ENCODE measurements at places on chromosomes 16 and 17.

GRCh38 chr17:28204751-28205150 lies 114.2 kb upstream of the TMEM97 start:
- DNase-seq: no peak

DNA sequence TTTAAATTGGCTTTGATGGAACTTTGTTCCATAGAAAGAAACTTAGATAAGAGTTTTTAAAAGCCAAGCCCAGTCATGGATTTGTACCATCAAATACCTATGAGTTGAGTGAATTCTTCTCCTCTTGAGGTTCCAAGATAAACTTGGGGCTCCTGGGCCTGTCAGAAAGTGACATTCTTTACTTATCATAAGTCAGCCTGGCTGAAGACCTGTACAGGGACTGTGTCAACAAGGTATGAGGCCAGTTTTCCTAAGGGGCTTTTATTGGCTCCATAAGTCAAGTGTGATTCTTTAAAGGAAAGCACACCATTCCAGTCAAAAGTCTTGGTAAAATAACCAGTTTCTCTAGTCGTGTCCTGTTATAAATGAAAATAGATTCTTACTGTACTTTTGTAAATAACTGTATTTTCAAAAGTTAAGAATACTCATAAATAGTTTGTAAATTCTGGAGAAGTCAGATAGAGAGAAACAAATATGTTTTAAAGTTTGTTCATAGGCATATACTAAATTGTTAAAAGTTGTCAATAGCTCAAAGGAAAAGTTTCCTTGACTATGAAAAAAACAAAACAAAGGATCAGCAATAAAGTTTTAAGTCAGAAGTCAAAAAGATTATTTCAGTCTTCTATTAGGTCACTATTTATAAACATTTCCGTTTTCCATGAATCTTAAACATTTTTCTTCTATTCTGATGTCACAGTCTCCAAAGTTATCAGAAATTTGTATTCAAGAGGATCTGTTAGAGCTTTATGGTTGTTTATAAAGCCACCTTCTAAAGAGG lies 22.5 kb upstream of the MYO1D start:
- DNase-seq: no peak

DNA sequence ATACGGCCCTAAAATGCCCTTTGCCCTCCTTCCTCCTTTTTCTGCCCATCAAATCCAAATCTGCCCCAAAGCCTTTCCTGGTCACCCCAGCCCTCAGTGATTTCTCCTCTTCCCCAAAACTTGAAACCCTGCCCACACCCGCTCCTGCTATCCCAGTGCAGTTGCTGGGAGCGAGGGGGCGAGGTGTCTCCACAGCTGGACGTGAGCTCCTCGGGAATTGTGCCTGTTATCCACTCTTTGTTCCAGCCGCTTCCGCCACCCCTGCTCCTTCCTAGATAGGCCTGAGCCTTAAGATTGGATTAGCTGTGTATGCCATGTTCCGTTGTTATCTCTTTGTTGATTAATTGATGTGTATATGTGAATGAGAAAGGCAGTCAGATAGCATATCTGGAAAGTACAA lies 2.6 kb upstream of the KRT35 start:
- DNase-seq: no peak

DNA sequence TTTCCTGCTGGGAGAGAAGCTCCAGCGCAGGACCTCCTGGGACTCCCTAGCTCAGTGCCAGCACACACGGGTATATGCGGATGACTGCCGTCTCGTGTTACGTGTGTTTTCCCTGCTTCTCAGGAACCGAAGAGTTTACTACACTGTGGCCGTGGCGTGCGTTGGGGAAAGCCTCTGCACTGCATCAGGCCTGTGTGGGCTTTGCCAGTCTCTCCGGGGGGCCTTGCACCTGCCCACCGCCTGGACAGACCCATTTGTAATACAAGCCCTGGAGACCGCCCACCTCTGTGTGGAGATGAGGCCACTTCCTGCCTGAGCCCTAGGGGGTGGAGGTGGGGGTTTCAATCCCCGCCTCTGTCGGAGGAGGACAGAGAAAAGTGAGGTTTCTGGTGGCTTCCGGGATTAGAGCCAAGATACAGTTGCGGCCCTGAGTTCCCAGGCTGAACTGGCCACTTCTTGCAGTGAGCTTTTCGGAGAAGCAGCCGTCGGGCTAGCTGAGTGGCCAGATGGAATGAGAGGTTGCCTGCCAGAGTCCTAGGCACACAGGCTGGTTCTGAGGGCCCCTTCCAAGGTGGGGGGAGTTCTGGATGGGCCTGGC lies 43.4 kb upstream of the GSE1 start:
- DNase-seq: no peak

DNA sequence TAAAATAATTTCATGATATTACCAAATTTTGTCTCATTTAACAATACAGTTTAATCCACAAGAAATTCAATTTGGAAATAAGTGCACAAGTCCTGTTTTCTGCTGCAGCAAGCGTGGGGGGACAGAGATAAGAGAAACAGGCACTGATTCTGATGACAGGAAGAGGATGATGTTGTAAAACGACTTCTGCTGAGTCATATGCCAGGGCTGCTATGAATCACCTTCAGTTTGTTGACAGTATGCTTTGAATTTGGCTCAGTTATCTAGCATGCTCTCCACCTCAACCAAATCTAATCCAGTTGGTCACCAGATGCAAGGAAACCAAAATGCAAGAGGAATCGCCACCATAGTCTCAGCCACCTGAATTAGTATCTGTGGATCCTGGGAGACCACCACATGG lies 244.1 kb upstream of the MON1B start:
- DNase-seq: no peak

- no peak for DNase-seq
Observed at GRCh38 chr16:58299757-58300349, 5.0 kb upstream of the PRSS54 start.

GRCh38 chr17:70310221-70310672 lies 140.9 kb downstream of the KCNJ2 start:
- DNase-seq: no peak

DNA sequence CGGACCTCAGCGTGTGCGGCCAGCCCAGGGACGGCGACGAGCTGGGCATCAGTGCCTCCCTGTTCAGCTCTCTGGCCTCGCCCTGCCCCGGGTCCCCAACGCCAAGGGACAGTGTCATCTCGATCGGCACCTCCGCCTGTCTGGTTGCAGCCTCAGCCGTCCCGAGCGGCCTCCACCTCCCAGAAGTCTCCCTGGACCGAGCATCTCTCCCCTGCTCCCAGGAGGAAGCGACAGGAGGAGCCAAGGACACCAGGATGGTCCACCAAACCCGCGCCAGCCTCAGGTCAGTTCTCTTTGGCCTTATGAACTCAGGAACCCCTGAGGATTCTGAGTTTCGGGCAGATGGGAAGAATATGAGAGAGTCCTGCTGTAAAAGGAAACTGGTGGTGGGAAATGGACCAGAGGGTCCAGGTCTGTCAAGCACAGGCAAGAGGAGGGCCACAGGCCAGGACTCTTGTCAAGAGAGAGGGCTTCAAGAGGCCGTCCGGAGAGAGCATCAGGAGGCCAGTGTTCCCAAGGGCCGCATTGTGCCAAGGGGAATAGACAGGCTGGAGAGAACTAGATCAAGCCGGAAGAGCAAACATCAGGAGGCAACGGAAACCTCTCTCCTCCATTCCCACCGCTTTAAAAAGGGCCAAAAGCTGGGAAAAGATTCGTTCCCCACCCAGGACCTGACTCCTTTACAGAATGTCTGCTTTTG lies 825 bp downstream of the HASPIN start:
- DNase-seq: no peak

- no peak for DNase-seq
Observed at GRCh38 chr17:80749611-80750010, 205.0 kb downstream of the RPTOR start.

GRCh38 chr17:42522798-42523278 lies 13.2 kb upstream of the NAGLU start:
- DNase-seq: no peak

DNA sequence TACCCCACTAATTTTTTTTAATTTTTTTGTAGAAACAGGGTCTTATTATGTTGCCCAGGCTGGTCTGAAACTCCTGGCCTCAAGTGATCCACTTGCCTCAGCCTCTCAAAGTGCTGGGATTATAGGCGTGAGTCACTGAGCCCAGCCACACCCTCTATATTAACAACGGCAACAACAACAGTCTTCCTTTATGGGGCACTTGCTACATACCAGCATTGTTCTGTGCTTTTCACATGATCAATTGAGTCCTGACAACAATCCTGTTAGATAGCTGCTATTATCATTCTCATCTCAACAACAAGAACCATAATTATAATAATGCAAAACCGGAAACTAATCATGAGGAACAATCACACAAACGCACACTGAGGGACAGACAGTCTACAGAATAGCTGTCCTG lies 12.6 kb upstream of the ARL5C start:
- DNase-seq: no peak

GRCh38 chr17:1834380-1835149 lies 4.8 kb downstream of the RPA1 start:
- DNase-seq: no peak

GRCh38 chr17:4999430-5000093 lies 1.8 kb downstream of the KIF1C start:
- DNase-seq: no peak

DNA sequence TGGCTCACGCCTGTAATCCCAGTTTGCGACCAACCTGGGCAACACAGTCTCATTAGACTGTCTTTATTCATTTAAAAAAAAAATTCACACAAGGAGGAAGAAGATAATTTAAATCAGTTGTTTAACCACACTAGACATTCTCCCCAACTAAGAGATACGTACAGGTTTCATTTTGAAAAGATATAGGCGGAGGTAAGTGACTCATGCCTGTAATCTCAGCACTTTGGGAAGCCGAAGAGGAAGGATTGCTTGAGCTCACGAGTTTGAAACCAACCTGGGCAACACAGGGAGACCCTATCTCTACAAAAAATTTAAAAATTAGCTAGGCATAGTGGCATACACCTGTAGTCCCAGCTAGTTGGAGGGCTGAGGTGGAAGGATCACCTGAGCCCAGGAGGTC lies 5.3 kb downstream of the CMTM4 start:
- DNase-seq: no peak

DNA sequence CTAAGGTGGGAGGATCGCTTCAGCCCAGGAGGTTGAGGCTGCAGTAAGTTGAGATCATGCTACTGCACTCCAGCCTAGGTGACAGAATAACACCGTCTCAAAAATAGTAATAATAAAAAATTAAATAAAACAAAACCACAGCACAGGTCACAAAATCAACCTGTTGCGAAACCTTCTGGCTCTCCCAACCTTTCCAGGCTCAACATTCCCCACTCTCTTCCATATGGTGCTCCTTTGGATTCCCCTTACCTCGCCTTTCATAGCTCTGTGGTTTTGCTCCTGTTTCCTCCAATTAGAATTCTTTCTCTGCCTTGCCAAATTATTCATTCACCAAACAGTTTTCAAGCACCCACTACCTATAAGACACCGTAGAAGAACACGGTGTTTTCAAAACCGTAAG lies 4.7 kb downstream of the ZDHHC7 start:
- DNase-seq: no peak

GRCh38 chr17:33924104-33924503 lies 331.0 kb upstream of the CCL2 start:
- no peak for DNase-seq

- no peak for DNase-seq
Observed at GRCh38 chr16:68300734-68301459, 9.8 kb downstream of the SLC7A6OS start.

DNA sequence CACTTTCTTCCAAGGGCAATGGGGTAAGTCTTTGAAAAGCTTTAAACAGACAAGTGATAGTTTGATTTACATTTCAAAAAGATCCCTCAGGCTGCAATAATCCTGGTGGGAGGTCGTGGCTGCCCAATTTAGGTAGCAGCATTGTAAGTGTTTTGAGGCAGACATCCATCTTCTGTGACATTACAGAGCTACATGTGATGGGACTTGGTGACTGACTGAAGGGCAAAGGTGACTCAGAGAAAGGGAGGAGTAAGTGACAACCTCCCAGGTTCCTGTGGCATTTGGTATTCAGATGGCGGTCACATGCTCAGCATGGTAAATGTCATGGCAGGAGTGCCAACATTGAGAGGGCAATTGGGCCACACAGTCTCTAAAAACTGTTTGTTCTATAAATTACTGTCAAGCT lies 26.5 kb downstream of the STAT3 start:
- no peak for DNase-seq

GRCh38 chr16:2251296-2252111 lies at the start of gene ECI1:
ECI1 (minus strand) TSS chr16:2251587; CDS start chr16:2251566, 21 bp downstream.
- DNase-seq: peak; percentile 44

DNA sequence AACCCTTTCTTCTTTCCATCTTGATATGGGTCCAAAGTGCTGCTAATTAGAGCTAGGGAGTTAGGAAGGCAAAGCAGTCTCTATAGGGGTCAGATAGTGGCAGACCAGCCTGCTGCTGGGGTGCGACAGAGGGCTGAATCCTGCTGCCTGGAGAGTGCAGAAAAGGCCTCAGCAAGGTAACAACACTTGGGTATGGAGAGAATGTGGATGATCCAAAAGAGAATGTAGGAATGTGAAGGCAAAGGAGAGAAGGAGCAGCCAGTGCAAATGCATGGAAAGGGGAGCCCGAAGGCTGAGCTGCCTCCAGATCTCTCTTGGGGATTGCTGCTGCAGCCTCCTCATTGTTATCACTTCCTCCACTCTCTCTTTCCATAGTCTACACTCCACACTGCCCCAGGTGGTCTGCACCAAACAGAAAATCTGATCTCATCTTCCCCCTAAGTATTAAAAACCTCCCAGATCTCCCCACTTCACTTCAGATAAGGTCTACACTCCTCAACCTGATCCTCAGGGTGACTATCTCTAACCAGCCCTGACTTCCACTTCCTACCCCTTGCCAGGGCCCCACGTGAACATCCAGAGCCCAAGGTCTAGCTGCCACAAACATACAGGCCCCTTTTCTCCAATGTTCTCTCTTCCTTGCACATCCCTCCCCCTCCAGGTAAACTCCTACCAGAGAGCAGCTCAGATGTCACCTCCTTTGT lies 28.8 kb downstream of the TOM1L2 start:
- no peak for DNase-seq

GRCh38 chr16:83813823-83814658 lies 6.3 kb downstream of the HSBP1 start:
- DNase-seq: no peak

DNA sequence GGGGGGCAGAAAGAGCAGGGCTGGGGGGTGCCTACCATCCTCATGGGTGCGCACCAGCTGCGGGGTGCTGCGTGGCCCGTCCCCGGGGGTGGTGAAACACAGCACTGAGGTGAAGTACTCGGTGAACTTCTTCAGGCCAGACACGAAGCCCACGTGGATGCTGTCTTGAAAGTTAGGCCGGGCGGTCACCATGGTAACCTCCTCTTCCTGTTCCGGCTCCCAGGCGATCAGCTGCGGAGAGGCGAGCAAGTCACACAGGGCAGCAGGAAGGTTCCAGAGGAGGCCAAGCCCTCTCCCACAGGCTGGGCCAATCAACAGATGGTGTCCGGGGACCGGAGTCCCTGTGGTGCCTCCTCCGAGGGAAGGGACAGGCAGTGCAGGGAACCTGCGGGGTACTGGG lies 90.1 kb upstream of the CDC42EP4 start:
- no peak for DNase-seq

- no peak for DNase-seq
Observed at GRCh38 chr16:28081391-28081968, 18.0 kb upstream of the GSG1L start.

Data from esophagus squamous epithelium (tissue), 5 donors.